ENCODE measurements at places on chromosomes 6 and 20.
A peak's percentile ranks its signal among the peaks of the same experiment; 100 is the strongest.

DNA sequence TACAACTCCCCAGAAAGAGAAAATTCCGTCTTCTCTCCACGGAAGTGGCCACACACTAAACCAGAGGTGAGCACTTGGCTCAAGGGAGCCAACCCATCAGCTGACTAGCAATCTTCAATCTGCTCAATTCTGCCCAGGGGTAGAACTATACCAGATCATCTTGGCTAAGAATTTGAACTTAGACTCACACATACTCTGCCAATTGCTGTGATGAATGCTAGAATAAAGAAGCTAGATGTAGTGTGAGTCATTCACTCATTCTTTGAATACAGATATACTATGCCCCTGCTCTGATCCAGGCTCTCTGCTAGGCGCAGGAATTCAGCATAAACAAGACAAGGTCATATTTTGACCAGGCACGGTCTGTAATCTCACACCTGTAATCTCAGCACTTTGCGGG, 147.9 kb upstream of the SHLD1 start:
- no peak for DNase-seq

DNA sequence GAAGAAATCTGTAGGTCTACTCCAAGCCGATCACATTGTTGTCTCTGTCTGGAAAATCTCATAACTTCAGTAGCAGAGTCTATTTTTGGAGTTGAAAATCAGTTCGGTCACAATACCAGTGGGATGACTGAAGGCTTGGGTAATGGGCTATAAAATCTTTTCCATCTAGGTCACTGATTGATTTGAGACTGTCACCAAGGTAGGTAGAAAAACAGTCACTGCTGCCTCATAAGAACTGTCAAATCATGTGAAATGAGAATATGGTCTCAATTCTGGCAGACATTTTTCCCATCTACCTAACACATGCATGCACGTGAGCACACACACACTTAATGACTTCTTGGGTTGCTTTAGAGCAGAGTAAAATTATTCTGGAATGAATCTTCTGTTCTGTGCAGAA, 1162.8 kb upstream of the CITED2 start:
- DNase-seq, result no peak

DNA sequence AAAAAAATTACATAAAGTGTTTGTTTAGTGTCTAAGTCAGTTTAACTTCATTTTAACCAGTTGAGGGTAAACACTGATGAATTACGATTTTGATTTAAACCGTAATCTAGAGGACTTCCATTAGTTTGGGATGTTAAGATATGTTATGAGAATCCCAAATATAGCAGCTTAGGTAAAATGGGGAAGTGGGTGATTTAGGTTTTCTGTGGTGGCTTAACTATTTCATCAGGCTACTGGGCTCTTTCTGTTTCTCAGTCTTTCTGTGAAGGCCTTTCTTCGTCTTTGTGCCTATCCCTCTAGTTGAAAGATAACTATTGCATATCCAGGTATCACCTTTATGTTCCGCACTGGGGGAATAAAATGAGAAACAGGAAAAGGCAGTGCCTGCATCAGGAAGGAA, 27.9 kb downstream of the CENPW start:
- DNase-seq, result no peak

DNA sequence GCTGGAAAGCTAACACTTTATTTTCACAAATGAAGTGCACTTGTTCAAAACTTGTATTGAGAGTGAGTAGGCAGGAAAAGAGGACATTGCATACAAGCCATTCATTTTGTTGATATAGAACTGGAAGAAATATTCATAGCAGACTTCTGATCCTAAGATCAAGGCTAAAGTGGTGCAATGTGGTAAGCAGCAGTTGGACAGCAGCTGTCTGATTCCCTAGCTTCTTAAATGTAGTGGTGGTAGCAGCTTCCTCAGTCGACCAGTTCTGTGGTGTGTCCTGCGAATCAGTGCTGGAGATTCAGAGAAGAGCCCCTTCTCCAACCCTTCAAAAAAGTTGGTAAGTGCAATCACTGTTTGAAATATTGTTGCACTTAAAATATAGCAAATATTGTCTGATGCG, 281.7 kb upstream of the GJE1 start:
- DNase-seq, result no peak

GRCh38 chr6:104955927-104956730, 778 bp upstream of the LIN28B start:
- DNase-seq, result no peak

DNA sequence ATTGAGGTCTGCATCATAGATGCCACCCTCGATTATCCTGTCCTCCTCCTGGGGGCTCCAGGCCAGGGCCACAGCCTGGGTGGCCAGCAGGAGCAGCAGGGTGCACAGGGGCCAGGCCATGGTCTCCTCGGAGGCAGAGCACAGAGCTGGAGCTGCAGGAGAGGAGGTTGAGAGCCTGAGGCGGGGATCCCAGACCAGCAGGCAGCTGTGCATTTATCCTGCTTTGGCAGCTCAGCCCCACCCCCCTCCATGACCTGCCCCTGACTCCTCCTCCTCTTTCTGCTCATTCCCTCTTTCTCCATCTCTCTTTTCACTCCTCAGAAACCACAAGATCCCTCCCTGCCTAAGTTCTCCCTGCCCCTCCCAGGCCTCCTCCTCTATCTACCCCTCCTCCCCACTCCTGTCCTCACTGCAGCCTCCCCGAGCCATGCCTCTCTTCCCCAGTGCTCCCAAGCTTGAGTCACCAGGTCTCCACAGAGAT, at the start of gene CST2:
CST2 (minus strand) TSS at position 189 of the 481 bp plus-strand sequence; CDS start at position 120, 69 bp downstream.
- DNase-seq, result no peak

DNA sequence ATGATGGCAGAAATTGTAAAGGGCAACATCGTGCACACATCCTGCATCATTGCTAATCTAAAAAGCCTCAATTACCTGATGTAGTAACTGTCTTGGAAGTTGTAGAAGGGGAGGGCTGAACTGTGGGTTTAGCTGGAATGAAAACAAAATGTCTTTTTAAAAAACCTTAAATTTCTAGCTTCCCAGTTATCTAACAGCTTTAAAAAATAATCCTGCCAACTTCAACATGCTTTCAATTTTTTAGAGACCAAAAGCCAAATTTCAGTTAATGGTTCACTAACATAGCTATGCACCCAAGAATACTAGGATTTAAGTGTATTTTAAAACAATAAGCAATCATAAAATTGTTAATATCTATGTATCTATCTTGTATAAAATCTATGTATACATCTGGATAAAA, 11.9 kb downstream of the CD164 start:
- no peak for DNase-seq

GRCh38 chr6:157520596-157521361, 139.8 kb downstream of the ZDHHC14 start:
- no peak for DNase-seq

GRCh38 chr6:30942338-30943060, 1.7 kb downstream of the MUCL3 start:
- no peak for DNase-seq

GRCh38 chr6:152338335-152339125, 298.6 kb downstream of the SYNE1 start:
- DNase-seq, result peak; percentile 27

GRCh38 chr6:37257634-37258404, at the start of the genes TBC1D22B and TMEM217:
Gene TBC1D22B (plus strand): TSS chr6:37257772. CDS start chr6:37257918, 146 bp downstream.
Gene TMEM217 (minus strand): TSS chr6:37258144. CDS start chr6:37219030, 39,114 bp downstream.
- DNase-seq, result peak; percentile 94

DNA sequence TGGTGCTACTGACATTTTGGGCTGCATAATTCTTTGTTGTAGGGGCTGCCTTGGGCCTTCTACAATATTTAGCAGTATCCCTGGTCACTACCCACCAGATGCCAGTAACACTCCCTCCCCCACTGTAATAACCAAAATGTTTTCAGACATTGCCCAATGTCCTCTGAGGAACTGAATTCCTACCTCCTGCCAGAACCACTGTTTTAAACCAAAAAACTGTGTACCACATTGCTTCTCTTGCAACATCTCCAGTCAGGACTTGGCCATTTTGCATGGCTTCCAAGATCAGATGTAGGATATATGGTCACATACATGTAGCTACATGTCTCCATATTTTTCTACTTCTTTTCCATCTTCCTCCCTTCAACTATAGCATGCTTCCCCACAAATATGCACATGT, 97.4 kb upstream of the IFNGR1 start:
- no peak for DNase-seq

DNA sequence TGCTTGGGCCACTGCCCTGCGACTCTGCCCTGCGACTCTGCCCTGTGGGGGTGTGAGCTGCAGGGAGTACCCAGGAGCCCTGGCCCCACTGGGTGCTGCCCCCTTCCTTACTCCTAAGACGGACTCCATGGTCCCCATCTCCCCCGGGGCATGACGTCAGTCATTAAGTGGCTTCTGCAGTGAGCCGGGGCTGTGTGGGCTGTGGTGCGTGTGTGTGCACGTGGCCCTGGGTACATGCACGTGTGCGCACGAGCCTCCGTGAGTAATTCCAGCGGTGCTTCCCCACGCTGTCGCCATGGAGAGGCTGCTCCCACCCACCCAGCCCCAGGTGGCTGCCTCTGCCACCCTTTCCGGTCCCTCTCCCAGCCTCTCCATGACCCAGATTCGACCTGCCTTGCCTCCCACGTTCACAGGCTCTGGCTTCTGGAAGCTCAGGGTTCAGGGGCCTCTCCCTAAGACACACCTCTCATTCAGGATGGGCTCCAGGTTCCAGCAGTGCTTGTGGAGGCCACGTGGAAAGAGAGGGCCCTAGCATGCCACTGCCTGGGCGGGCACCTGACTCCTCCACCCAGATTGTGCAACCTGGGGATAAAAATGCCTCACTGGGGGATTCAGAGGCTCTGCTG, 88.3 kb downstream of the DLGAP4 start:
- no peak for DNase-seq

DNA sequence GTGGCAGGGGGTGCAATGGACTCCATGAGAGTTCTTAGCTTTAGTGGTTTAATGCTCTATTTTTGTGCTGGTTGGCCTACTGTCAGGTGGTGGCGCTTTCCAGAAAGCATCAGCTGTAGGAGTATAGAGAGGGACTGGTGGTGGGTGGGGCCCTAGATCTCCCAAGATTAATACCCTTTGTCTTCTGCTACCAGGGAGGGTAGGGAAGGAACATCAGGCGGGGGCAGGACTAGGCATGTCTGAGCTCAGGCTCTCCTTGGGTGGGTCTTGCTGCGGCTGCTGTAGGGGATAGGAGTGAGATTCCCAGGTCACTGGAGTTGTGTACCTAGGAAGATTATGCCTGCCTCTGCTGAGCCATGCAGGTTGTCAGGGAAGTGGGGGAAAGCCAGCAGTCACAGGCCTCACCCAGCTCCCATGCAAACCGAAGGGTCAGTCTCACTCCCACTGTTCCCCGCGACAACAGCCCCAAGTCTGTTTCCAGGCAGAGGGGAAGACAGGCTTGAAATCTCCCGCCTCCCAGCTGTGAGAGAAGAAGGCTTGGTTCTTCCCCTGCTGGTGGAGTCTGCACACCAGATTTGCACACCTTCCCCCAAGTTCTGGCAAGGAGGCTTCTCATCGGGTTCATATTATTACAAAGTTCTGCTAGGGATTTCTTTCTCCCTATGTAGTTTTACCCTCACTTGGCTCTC, 46.7 kb upstream of the PKIB start:
- DNase-seq, result no peak

DNA sequence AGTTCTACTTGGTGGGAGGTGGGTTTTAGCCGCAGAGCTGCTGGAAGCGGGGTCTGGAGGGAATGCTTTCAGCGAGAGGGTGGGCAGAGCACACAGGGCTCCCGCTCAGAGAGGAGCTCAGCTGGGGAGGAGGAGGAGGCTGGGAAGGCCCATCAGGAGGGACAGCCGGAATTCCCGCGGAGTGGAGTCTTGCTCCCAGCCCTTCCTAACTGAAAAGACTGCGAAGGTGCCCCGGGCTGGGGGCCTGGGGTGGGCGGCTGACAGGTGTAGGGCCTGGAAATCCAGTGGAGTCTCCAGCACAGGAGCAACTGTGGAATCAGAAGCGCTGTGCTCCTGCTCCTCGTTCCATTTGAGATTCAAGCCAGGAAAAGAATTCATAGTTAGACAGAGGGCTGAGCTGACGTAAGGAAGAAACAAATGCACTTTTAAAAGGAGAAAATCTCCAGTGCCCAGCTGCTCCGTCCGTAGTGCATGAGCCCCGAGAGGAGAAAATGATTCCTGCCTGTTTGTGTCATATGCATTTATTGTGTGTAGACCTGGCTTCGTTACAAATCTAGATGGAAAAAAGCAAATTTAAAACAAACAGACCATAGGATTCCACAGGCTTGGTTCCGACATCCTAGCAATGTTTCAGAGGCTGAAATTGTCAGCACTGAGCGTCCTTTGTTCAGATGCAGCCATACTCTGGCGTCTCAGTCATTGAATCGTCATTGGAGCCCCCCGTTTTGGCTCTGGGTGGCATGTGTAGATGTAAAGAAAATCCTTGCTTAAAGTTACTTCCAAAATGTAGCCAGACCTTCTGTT, 197.7 kb downstream of the SMOC2 start:
- DNase-seq, result no peak

DNA sequence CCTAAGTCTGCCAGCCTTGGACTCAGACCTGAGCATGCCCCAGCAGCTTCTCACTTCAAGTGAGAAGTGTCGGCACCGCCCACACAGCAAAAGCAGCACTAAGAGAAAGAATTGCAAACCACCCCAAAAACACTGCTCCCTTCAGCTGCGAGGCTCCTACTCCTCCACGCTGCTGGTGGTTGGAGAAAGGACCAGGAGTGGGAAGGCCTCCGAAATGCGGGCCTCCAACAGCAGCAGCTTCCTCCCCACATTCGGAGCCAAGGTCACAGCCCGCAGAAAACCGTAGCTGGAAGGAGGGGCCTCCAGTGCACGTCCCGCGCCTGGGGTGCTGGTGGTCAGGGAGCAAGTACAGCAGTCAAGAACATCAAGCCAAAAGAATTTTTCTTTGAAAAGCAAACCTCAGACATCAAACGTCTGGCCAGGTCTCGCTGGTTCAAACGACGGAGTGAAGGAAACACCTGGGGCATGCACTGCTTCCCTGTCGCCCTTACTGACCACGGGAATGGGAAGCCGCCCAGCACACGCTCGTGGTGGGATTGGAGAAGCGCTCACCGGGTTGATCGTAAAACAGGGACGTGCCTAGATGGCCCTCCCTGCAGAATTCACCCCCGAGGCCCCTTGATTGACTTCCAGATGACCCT, 185.6 kb upstream of the CST7 start:
- DNase-seq, result no peak

GRCh38 chr6:17653198-17653882, 53.2 kb downstream of the FAM8A1 start:
- no peak for DNase-seq

DNA sequence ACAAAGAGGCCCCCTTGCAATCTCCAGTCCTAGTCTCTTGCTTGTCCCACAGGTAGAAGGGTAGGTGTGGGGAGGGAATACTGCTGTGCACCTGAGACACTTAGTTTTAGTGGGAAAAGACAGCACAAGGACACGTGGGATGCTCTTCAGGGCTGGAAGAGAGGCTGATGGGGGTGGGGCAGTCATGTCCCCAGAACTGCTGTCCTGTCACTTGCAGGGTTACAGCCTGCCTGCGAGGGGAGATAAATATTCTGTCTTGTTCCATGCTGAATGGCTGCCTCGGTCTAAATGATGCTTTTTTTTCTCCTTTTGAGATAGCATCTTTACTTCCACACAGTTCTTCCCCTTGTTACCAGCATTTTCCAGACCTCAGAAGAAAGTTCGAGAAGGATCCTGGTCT, 106.2 kb downstream of the SLC24A3 start:
- DNase-seq, result no peak

- no peak for DNase-seq
Measured at GRCh38 chr6:130216620-130217019, 6.1 kb downstream of the SAMD3 start.

All from effector memory CD4-positive, alpha-beta T cell (primary cell).